ENCODE measurements at places on chromosomes 5 and 9.
A peak's percentile ranks its signal among the peaks of the same experiment; 100 is the strongest.

DNA sequence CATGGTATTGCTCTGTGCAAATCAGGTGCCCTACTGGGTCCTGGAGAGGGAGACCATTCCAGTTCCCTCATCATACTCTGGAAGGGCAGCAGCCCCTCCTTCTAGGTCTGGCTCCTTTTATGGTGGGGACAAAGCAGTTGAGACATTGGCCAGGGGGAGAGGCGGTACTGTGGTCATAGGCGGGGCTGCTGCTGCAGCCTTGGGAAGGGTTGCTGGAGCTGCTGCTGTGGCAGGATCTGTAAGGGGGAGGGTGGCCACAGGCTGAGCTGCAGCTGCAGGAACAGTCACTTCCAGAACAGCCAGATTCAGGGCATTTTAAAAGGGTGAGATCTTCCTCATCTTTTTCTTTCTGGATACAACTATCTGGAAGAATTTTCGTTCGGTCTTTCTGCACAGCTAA is 233.0 kb upstream of the SGCD start:
- DNase-seq: no peak

GRCh38 chr5:63131626-63132285 is 553.1 kb downstream of the LRRC70 start:
- DNase-seq: no peak

GRCh38 chr5:66144834-66145390 is 812 bp downstream of the SREK1 start:
- DNase-seq: no peak

- no peak for DNase-seq
These were observed 178.9 kb upstream of the SPEF2 start for GRCh38 chr5:35438786-35439185.

- DNase-seq: no peak
These were observed 3.6 kb downstream of the FBXO38 start for GRCh38 chr5:148387325-148387724.

- no peak for DNase-seq
These were observed 103.9 kb upstream of the NR5A1 start for GRCh38 chr9:124611106-124611505.

DNA sequence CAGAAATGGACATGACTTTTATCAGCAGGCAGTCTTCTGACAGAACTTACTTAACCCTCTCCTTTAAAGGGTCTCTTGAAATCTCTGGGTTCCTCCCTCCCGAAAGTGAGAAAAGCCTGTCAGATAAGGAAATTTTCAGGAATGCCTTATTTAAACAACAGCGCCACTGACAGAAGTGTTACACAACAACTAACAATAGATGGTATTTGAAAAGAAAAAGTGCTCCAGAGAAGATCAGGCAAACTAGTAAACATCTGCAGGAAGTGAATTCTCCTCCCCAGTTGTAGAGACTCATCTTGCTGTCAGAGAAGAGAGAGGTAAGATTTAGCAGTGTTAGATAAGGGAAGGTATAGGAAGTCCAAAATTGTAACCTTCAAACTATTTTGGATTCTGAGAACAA is 107.2 kb upstream of the NFIL3 start:
- DNase-seq: no peak

DNA sequence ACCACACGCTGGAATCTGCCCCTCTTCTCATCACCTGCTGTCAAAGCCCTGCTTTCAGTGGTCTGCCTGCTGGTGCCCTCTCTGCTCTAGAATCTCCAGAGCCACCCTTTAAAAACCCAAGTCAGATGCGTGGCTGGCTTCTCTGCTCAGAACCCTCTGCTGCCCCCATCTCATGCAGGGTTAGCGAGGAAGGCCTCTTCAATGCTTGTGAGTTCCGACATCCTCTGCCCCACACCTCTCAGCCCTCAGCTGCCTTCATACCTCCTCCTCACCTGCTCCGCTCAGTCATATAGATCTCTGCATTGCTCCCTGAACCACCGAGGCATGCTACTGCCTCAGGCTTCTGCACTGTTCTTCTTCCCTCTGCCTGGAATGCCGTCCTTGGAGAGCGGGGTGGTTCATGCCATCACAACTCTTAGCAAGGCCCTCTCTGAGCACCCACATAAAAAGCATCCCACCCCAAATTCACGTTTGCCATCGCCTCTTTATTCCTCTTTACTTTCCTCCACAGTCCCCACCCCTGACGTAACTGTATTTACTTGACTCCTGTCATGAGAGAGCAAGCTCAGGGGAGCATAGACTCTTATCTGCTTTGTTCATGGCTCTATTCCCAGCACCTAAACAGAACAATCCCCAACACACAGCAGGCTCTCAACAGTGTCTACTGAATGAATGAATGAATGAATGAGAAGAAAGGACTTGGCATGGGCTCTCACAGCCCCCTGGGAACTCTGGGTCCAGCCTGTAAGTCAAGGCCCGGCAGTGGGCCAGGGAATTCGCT is 10.4 kb downstream of the SHB start:
- no peak for DNase-seq

GRCh38 chr9:95250462-95251221 is 66.9 kb downstream of the FANCC start:
- no peak for DNase-seq

DNA sequence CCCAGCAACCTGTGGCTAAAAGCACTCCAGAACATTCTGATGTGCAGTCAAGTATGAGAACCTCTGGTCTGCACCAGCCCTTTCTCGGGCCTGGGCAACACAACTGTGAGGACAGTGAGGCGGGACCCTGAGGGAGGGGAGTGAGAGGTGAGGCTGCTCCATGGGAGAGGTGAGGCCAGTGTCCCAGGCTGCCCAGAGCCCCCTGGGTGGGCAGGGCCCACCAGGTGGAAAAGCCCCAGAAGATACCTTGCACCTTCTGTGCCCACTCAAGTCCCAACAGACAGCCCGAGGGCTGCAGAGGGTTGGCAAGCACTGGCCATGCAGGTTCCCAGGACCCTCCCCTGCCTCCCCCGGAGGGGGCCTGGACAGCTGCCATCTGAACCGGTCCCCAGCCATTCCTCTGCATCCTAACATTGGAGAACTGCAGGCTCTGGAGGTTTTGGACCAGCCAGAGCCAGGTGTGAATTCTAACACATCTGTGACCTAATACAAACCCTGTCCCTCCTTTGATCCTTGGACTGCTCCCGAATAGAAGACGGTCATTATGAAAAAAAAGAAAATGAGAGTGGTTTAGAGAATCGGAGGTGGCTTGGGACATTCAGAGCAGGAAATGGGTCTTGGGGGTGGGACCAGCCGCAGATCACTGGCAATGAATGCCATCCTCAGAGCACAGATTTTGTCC is 57.0 kb downstream of the DUSP1 start:
- DNase-seq: no peak

DNA sequence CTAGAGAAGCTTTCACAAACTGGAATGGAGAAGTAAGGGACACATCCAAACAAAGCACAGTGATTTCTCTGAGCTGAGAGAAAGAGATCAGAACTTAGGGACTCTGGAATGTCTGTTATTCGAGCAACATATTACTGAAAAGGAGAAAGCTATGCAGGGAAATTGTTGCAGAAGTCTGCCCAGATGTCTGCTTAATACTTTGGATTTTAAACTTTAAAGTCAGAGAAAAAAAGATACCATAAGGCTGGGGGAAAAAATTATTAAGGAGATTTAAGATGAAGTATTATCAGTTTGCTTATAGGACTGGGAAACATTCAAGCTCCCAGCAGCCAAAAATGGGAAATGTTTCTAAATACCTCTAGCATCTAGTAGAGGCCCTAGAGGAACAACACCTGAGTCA is 803.9 kb downstream of the TAF11L14 start:
- DNase-seq: no peak

GRCh38 chr5:151150471-151151262 is 6.9 kb downstream of the ANXA6 start:
- DNase-seq: peak; percentile 26

- peak; percentile 88 for DNase-seq
These were observed 32.9 kb upstream of the STXBP1 start for GRCh38 chr9:127578952-127579853.

- no peak for DNase-seq
These were observed 131.2 kb downstream of the SPOCK1 start for GRCh38 chr5:137367951-137368350.

DNA sequence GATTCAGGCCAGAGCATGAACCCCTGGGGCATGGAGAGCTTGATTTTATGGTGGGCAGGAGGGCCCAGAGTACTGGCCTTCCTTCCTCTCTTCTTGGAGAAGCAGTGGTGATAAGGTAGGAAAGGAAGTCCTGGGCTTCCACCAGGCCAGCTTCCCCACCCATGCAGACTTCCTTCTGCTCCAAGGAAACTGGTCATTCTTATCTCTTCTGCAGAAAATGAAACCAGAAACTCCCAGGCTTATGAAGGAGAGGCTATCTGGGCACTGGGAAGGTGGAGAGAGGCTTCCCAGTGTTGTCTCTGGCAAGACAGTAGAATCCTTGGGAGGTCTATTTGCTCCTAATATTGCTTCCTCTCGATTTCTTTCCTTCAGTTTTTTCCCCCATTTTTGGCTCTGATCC is 110.5 kb upstream of the EQTN start:
- peak; percentile 66 for DNase-seq

DNA sequence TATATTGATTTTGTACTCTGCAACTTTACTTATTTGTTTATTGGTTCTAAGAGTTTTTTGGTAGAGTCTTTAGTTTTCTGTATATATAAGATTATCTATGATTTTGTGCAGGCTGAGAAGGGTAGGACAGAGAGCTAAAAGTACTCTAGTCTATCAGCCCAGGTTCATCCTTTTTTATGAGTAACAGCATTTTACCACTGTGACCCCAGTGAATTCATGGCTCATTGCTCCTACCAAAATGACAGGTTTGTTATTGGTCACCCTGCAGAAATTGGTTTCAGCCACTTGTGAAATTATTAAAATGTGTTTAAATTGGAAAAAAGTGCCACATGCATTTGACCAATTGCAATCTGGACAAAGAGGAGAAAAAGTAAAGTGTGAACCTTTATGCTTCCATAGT is 421.4 kb upstream of the DAB2 start:
- no peak for DNase-seq

GRCh38 chr5:27252911-27253310 is 214.5 kb upstream of the CDH9 start:
- no peak for DNase-seq

DNA sequence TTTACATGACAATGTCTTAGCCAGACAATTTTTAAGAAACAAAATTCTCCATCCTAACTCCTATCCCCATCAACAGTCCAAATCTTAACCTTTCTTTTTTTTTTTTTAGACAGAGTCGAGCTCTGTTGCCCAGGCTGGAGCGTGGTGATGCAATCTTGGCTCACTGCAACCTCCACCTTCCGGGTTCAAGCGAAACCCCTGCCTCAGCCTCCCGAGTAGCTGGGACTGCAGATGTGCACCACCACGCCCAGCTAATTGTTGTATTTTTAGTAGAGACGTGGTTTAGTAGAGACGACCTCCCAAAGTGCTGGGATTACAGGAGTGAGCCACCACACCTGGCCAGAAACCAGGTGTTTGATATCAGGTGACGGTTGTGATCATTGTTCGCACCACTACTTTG is 10.2 kb downstream of the ABL1 start:
- DNase-seq: no peak

DNA sequence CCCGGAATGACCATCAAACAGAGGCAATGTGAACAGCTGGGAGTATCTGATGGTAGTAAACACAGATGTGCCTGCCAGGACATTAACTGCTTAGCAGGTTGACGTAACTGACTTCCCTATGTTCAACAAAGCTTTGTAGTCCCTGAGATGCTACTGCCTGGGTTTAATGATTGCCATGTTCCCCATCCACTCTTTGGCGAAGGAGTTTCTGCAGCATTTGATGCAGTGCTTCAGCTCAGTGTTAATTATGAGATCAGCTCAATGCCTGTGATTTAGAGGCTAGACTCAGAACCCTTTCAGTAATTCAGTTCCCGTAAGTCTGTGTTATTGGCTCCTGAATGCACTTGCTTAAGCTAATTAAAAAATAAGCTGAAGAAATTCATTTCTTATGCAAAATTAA is 547.3 kb upstream of the ZNF608 start:
- no peak for DNase-seq

DNA sequence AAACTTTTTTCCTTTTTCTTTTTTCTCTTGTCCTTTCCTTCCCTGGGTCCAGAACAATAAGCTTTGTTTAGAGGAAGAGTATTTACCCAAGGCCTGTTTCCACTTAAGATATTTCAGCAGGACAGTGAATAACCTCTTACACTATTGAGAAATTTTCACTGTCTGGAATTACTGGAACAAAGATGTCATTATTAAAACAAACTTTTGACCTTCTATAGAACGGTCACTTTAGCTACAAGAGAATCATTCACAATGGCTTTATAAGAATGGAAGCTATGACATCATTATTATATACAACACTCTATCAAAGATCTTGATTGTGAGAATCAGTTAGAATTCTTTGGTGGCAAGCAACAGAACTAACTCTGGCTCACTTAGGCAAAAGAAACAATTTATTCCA is 22.0 kb upstream of the ARHGAP26 start:
- no peak for DNase-seq

DNA sequence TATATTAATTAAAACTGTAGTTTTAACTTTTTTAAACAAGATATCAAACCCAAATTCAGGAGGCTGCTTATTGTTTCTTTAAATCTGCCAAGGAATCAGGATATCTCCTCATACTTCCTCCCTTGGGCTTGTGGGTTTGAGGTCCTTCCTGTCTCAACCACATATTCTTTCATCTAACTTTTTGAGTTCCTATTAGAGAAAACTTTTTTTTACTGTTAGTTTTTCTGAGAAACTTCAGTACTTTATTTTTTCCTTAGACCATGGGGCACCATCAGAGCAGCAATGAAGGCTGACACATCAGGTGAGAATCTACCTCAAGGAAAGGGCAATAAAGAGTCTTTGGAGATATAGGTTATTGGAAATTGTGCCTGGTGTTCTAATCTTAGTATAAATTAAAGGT is 56.7 kb downstream of the TSSK1B start:
- no peak for DNase-seq
